ENCODE measurements at places on chromosomes 11 and 22.

DNA sequence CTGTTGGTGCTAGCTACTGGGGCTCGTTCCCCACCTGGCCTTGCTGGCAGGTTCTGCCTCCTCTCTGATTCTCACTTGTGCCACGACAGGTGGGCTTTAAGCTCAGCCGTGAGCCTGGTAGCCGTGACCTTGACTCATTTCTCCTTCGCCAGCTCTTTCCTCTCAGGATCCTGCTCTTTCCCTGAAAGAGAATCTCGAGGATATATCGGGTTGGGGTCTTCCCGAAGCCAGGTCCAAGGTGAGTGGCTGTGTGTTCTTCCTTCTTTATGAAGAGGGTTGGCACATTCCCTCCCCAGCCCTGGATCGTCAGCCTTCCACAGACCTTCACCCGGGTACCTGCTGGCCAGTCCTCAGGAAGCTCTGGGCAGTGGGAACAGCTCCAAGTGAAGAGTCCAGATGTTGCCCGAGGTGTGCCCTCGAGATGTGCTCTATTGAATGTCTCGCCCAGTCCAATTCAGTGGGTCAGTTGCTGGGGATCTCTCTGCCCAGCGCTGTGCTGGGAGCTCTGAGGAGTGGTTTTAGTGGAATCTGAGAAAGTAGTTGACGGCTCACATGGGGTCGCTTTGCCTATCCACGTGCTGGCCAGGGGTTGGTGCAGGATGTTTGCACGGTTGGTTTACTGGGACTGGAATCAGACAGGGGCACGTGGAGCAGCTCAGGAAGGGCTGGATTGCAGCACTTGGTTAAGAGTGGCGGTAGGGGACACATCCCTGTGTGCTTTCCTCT is 1.4 kb downstream of the ZNF74 start:
- DNase-seq = no peak

DNA sequence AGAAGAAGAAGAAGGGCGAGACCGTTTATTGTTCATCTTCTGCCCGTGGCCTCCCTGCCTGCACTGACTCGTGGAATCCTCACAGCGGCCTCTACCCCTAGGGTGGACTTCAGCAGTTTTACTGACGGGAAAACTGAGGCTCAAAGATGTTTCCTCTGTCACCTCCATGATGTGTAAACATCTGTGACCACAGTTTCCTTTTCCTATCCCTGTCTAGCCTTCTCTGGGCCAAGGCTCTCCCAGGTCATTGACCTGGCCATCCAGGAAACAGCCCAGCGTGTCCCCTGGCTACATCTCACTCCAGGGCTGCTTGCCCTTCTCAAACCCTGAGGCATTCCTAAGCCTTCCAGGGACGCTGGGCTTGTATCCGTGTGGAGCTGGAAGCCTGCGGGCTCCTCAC is 49.0 kb upstream of the GCAT start:
- DNase-seq = no peak

DNA sequence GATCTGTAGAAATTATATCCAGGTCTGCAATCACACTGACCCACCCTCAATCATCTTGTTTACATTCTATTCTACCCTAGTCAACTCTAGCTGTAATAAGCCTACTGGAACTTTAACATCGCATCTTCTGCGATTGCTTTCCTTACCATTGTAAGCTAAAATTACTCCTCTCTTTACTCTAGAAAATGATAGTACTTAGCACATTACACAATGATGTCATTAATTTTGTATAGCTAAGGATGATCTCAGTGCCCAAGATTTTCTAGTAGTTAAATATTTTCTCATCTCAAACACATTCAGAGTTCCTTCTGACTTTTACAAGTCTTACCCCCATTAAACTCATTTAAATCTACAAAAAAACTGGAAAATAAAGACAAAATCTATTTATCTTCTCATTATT is 39.6 kb upstream of the CTSC start:
- no peak for DNase-seq

DNA sequence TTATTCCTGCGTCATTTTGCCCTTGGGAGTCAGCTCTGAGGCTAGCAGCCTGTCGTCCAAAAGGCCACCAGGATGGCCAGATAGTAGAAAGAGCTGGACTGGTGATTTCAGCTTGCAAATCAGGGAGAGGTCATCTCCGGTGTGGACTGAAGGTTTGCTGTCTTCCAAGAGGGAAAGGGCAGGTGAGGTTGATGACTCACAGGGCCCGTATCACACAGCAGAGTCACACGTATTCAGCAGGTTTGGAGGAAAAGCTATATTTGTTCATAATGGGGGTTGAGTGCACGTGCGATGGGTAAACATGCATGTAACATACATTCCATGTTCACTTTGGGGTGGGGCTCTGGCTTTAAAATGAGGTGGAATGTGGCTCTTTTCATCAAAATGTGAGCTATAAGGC is 25.6 kb downstream of the MRPL21 start:
- DNase-seq = no peak

DNA sequence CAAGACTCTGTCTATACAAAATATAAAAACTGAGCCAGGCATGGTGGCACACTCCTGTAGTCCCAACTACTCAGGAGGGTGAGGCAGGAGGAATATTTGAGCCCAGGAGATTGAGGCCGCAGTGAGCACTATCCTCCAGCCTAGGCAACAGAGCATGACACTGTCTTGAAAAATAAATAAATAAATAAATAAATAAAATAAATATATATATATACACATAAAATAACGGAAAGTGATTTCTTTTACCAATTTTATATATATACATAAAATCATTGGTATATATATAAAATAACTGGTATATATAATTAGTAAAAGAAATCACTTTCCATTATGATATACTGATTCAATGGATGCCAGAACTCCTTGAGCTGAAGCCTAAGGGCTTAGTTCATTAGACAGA is 91.8 kb downstream of the MRTFA start:
- DNase-seq = no peak

GRCh38 chr11:8062781-8063257 is 18.2 kb upstream of the TUB start:
- no peak for DNase-seq

- DNase-seq = no peak
Measured at GRCh38 chr11:100855466-100856067, 168.5 kb downstream of the ARHGAP42 start.

DNA sequence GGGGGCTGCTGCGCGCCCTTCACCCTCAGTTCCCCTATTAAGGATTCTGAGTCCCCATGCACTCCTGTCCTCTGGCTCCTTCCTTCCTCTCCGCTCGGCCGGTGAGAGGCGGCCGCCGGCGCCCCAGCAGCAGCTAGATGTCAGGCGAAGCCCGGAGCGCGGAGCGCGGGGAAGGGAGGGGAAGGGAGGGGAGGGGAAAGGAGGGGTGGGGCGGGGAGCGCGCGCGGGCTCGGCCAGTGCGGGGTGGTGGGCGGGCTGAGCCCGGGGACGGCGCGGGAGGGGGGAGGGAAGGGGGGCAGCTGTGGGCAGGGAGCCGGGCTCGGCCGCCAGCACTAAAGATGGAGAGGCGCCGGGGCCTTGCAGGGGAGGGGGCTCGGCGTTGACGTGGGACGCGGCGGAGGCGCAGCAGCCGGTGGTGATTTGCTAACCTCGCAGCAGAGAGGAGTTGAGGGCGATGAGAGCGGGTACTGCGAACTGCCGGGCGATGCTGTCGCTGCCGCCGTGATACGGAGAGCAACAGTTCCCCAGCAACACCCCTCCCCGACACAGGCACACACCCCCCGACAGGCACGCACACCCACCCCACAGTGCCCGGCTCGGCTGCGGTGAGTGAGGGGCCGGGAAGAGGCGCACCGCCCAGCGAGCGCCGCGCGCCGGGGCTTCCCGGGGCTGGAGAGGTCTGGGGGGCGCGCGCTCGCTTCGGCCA is at the start of gene ZBTB16:
Gene ZBTB16, plus strand, starts transcription at position 434 of the 706 bp plus-strand sequence. CDS start 3,590 bp downstream, outside the sequence.
- DNase-seq = peak; percentile 47

GRCh38 chr11:93484716-93485115 is 58.5 kb downstream of the SMCO4 start:
- no peak for DNase-seq

GRCh38 chr11:40292721-40293508 is 1166.5 kb downstream of the LRRC4C start:
- DNase-seq = no peak

GRCh38 chr11:975827-976226 is 50.2 kb downstream of the AP2A2 start:
- DNase-seq = peak; percentile 19

DNA sequence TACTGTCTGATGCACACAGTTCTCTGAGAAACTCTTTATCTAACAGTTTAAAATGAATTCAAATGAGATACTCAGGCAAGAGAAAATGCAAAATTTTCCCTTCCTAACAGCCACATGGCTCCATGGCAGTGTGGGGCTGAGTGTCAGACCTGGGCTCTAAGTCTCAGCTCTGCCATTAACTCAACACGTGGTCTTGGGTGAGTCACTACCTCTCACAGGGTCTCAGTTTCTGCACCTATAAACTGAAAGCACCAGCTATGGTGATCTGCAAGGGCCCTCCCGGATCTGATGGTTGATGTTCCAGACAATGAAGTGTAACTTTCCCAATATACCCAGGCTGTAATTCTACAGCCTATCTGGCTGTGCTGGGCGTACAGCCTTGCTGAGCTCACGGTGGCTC is 70.5 kb downstream of the KCNC1 start:
- no peak for DNase-seq

GRCh38 chr11:123454060-123454651 is 24.1 kb downstream of the GRAMD1B start:
- DNase-seq = peak; percentile 73

GRCh38 chr11:46112961-46113607 is 8.2 kb downstream of the PHF21A start:
- DNase-seq = peak; percentile 59

GRCh38 chr22:30754971-30755758 is 60.5 kb downstream of the OSBP2 start:
- peak; percentile 69 for DNase-seq

GRCh38 chr22:32185821-32186220 is 19.1 kb downstream of the RFPL2 start:
- no peak for DNase-seq

DNA sequence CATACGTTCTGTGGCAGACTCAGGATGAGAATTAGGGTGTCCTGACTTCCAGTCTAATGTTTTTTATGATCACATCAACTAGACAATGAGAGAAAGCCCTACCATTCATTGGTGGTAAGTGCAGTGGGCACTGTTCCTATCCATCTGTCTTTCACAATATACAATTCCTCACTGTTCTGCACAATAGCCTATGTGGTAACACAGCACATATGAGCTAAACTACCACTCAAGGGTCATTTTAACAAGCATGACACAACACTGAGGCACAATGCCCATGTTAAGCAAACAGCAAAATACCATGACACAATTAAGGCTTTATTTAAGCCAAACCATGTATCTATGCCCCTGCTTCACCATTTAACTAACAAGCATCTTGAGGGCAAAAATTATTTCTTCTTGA is 52.3 kb downstream of the SIK3 start:
- DNase-seq = no peak

DNA sequence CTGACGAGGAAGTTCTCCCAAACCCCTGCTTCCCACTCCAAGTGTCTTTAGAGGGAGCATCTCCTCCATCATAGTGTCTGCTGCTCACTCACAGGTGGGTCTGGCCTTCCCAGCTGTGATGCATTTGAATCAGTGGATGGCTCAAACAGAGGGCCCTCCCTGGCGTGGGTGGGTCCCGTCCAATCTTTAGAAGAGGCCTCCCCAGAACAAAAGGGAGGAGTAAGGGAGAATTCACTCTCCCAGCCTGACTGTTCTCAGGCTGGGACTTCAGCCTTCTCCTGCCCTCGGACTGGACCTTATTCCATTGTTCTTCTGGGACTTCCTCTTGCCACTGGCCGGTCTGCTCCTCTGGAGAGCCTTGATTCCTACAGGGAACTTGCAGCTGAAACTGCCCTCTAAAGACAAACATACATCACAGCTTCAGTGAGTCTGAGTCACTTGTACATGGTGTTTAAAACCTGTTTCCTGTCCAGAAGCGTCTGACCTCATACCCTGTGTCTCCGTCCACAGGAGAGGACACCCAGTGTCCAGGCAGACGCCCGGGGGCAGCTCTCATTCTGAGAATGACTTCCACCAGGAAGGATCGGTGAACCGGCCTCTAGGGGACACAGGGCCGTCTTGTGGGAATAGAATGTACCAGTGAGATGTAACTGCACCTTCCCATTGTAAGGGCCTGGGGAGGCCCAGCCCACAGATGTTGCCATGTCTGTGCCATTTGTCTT is 234.7 kb downstream of the BRD1 start:
- no peak for DNase-seq
